SK-N-SH (cell line): ENCODE measurements at places on chromosomes 4 and X. TPM values are rescaled to one million over a fixed set of nuclear protein-coding genes. Genes with fewer than 3 reads are reported as not detected.

- DNase-seq = no peak
These were observed 60.6 kb downstream of the POLR2B start for GRCh38 chr4:57039345-57039744.

GRCh38 chr4:7717946-7718490, 221.6 kb downstream of the AFAP1 start:
- no peak for DNase-seq

DNA sequence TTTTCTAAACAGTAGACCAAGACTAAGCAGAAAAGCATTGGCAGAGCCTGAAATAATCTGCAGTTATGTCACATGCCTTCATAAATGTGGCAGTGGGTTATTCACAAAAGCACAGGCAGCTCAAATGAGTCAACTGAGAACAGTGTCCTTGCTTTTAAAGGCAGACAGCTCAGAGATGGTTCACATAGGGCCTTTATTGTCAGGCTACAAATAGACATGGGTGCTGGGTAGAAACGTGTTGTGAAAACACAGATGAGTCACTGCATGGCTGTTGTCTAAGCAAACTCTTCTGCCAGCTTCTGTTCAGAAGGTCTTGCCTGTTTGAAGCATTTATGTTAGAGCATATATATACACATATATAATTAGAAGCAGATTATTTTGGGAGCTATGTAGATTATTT, 118.0 kb downstream of the SLC4A4 start:
- DNase-seq = no peak

GRCh38 chr4:16442296-16442695, 216.0 kb upstream of the TAPT1 start:
- DNase-seq = no peak

DNA sequence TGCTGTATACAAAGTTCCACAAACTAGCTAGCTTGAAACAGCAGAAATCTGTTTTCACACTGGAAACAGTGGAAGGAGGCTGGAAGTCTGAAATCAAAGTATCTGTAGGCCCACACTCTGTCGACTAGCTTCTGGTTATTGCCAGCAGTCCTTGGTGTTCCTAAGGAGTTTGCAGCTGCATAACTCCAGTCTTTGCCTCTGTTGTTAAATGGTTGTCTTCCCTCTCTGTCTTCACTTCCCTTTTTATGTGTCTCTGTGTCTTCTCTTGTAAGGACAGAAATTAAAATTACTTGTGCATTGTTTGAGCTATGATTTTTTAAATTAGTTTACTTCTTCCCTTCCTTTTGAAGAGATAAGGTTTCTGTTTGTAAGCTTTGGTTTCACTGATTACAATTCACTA, 8.2 kb downstream of the MTHFD2L start:
- no peak for DNase-seq

- no peak for DNase-seq
These were observed 562.7 kb downstream of the TRIML1 start for GRCh38 chr4:188701952-188702351.

DNA sequence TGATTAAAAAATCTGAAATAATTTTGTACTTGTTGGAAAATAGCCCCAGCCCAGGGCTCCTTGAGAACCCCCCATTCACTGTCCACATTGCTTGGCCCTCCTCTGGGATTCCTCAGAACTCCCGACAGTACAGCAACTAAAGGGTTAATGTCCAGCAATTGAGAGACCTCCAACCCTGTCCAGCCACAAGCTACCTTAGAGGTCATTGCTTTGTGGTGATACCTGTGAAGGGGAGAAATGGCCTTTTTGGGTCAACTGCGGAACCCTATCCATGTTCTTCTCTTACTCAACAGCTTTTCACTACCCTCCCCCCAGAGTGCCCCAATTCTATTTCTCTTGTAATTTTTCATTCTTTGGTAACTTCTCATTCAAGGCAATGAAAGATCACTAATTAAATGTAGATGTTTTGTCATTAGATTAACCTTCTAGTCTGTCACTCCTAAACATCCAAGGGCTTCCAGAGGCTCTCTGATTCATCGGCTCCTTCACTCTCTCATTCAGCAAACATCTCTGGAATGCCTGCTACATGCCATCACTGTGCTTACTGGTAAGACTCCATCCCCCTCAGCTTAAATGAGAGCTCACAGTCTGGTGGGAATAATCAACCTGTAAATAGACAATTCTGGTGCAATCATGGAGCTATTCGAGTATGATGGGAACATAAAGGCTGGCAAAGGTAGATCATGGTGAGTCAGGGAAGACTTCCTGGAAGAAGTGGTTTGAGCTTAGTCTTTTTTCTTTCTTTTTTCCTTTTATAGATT, 241.4 kb upstream of the PGRMC2 start:
- DNase-seq = no peak

GRCh38 chr4:48623182-48623780, 133.2 kb downstream of the ZAR1 start:
- DNase-seq = no peak

DNA sequence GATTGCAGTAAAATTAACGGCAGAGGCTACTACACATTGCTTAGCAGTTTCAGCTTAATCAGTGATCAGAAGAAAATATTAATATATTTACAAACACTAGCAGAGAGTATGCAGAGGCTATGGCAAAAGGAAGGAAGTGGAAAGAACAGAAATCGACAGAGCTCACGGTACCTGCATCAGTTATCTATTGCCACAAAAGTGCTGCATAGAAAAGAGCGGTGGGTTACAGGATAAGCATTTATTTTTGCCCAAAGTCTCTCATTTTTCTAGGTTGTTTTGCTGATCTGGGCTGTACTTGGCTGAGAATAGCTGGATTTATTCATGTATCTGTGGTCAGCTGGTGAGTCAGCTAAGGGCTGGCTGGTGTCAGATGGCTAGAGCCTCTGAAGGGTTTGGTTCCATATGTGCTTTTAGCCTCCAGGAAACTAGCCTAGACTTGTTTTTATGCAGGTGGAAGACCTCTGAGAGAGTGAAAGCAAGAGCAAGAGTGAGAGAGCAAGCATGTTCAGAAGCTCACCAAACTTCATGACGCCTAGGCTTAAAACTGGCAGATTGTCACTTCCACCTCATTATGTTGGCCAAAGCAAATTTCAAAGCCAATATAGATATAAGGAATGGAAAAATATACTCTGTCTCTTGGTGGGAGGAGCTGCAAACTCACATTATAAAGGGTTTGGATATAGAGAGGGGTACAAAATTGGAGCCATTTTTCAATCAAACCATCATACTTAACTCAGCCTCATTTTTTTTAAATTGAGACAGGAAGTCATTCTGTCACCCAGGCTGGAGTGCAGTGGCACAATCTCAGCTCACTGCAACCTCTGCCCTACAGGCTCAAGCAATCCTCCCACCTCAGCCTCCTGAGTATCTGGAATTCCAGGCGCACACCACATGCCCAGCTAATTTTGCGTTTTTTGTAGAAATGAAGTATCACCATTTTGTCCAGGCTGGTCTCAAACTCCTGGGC, 153.2 kb upstream of the RPL34 start:
- DNase-seq = no peak

GRCh38 chr4:39712819-39713607, 15.1 kb downstream of the UBE2K start:
- DNase-seq = no peak

DNA sequence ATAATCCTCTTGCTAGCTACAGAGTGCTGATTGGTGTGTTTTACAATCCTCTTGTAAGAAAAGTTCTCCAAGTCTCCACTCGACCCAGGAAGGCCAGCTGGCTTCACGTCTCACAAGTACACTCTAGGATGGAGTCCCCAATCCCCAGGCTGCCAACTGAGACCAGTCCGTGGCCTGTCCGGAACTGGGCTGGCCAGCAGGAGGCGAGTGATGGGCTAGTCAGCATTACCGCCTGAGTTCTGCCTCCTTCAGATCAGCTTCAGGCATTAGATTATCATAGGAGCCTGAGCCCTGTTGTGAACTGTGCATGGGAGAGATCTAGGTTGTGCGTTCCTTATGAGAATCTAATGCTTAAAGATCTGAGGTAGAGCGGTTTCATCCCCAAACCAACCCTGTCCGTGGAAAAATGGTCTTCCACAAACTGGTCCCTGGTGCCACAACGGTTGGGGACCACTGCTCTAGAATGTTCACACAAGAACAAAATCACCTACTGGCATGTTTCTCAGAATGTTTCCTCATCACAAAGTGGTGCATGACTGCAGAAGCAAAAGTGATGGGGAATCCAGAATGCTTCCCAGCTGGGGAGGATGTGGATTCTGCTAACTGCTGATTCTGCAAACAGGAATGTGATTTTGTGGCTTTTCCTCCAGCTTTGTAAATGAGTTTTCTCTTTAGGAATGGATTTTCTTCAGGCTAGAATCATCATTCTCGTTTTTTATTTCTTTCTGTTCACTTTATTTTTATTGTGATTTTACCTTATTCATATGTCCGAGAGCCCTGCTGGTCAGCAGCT, 40.9 kb downstream of the SEPTIN11 start:
- no peak for DNase-seq

GRCh38 chr4:167100120-167100519, 134.2 kb downstream of the SPOCK3 start:
- DNase-seq = no peak

- no peak for DNase-seq
These were observed 43.4 kb downstream of the ING2 start for GRCh38 chr4:183548306-183548705.

GRCh38 chr4:41757521-41758156, 9.1 kb upstream of the PHOX2B start:
- no peak for DNase-seq

DNA sequence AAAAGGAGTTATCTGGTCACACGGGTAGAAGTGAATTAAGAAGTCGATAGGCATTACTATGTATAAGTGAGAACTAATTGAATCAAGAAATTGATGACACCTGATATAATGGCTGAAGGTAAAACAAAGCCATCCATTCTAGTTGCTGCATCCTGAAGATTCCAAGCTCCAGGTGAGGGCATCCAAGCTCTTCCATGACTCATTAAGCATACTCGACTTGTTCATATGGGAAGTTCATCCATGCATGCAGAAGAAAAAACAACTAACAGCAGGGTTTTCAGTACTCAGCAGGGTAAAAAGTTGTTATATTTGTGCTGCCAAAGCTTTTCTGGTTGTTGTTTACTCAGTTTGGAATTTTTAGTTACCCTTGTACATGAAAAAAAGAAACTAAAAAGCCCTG, 508.0 kb upstream of the CXorf51A start:
- no peak for DNase-seq

- no peak for DNase-seq
These were observed 535.5 kb downstream of the MID1IP1 start for GRCh38 chrX:39336671-39337311.

DNA sequence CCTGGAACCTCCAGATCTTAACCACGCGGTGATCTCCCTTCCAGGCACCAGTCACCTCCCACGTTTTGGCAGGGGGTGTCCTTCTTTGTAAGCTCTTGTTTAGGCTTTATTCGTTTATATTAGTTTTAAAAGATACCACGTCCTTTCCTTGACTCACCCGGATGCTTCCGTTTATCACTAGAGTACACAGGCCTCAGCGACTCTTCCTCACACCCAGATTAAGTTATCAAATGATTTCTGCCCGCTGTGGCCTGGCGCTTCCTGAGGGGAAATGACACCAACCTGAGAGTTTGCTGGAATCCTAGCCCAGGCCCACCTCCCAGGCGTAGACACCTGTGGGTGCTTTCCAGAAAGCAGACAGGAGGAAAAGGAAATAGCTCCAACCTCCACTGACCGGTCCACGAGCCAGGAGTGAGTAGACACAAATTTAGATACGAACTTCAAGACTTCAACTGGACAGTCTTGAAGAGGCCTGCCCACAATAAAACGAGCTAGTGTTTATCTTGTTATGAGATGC, 756 bp upstream of the ADAMTS3 start:
- DNase-seq = no peak

- DNase-seq = no peak
These were observed 31.5 kb downstream of the ELF2 start for GRCh38 chr4:139145552-139145932.

DNA sequence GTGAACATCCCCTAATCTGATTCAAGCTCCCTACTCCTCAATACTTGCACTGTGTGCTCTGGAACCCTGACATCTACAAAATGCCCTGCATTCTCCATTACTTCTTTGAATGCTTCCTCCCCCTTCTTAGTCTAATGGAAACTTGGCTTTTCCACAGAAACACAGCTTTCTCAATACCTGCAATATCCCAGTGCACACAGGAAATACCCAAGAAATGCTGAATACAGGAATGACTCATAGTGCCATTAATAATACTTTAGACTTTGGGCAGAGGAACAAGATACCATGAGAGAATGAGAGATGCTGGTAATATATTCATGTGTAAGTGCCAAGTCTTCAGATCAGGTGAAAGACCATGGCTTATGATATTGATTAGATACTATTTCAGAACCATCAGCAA, 5.6 kb downstream of the QRFPR start:
- no peak for DNase-seq

DNA sequence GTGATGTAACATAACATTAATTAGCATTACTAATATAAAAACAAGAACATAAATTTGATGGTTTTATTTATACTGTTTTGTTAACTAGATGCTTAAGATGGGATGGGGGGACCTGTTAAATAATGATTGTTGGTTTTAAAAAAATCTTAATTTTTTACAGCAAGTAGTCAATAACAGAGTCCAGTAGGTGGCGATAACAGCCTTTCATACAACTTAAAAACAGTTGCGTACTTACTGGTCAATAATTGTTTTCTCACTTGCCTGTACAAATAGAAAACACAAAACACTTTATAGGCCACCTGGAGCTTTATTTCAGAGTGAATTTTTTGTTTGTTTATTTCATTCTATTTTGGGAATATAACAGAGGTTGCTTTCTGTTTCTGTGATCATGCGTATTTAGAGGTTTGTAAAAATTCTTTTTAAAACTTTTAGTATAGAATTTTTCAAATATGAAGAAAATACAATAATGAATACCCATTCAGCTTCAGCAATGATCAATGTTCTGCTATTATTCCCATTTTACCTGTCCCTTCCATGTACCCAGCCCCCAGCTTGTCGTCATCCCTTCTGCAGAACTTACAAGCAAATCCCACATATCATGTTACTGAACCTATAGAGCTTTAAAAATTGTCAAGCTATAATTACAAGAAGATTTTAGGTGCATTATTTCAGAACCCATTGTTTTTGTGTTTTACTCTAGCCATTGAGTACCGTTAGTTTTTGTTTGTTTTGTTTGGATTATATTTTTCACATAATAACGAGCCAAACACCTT, 97.1 kb downstream of the MRPL1 start:
- DNase-seq = peak; percentile 37

GRCh38 chrX:77768787-77769186, 17.2 kb downstream of the ATRX start:
- DNase-seq = no peak

The EPHA5 gene
- polyA plus RNA-seq = not detected in 2 replicates

The TBC1D8B gene
- polyA plus RNA-seq = 0.03 and 0.08 TPM in 2 replicates

The SORBS2 gene
- polyA plus RNA-seq = 2.5 and 3.1 TPM in 2 replicates

The C4orf50 gene
- under 0.01 and 0.03 TPM in 2 replicates for polyA plus RNA-seq

The NHSL2 gene
- polyA plus RNA-seq = 0.61 and 1.7 TPM in 2 replicates

The ADH1A gene
- not detected in 2 replicates for polyA plus RNA-seq

The FAM133A gene
- polyA plus RNA-seq = 0.03 and 0.05 TPM in 2 replicates

The CLGN gene
- 0.72 and 0.80 TPM in 2 replicates for polyA plus RNA-seq

The ARHGEF38 gene
- polyA plus RNA-seq = 0.02 TPM in 1 of 2 replicates, not detected in the other

The CCDC160 gene
- not detected in 2 replicates for polyA plus RNA-seq

The KLHL15 gene
- 2.4 and 3.8 TPM in 2 replicates for polyA plus RNA-seq

The PROM1 gene
- polyA plus RNA-seq = not detected in 2 replicates

The SPANXN2 gene
- polyA plus RNA-seq = not detected in 2 replicates
